T-cell (primary cell): ENCODE measurements at places on chromosomes 11 and 22. TPM values are rescaled to one million over a fixed set of nuclear protein-coding genes. Genes with fewer than 3 reads are reported as not detected.

PKDREJ gene
- not detected for total RNA-seq

OR10D3 gene
- total RNA-seq = not detected

DNA sequence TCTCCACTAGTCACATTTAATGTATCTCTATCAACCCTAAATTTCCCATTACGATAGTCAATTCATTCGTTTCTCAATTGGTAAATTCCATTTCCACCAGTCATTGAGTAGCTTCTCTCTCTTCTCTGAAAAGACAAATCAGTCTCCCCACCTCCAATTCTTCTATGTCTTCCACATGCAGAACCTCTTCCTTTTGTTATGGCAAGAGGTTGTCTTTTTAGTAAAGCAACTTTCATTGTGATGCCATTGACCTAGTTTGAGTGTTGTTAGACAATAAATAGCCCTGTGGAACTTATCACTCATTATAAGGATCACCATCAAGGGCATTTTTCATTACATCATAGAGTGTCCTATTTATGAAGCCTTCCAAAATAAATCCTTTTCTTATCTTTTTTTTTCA, 340.9 kb downstream of the LRRC4C start:
- H3K4me1 ChIP-seq = no peaks in the 10 kb centered on the region
- H3K4me3 ChIP-seq = no peak overlapping the region
- DNase-seq = no peak
- H3K27ac ChIP-seq = no peak overlapping the region

GRCh38 chr11:129453293-129453721, 77.7 kb downstream of the BARX2 start:
- no peak for DNase-seq
- no peak overlapping the region for H3K4me3 ChIP-seq

DNA sequence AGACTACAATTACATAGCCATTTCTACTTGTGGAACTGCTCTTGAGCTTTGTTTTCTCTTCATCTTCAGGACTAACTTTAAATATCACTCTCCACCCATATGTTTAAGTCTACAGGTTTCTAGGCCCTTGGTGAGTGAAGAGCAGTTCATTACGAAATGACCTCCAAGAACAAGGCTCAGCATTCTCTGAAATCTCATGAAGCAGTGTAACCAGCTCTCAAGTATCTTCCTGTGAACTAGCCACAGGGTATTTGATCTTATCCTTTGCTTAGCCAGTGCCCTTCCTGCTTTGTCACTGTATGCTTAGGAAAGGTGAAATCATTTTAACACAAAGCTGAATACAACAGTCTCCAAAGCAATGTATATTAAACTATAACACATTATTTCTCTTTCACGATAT, 20.4 kb upstream of the LYVE1 start:
- H3K4me3 ChIP-seq = no peak overlapping the region
- H3K27me3 ChIP-seq = no peaks in the 10 kb centered on the region
- no peak overlapping the region for H3K27ac ChIP-seq
- H3K4me1 ChIP-seq = no peaks in the 10 kb centered on the region
- H3K36me3 ChIP-seq = no peaks in the 10 kb centered on the region
